ENCODE measurements at places on chromosomes 12 and 14. TPM values are rescaled to one million over a fixed set of nuclear protein-coding genes. Genes with fewer than 3 reads are reported as not detected.

AQP6 gene
- not detected for total RNA-seq

ACSS3 gene
- total RNA-seq: 0.95 TPM

DNA sequence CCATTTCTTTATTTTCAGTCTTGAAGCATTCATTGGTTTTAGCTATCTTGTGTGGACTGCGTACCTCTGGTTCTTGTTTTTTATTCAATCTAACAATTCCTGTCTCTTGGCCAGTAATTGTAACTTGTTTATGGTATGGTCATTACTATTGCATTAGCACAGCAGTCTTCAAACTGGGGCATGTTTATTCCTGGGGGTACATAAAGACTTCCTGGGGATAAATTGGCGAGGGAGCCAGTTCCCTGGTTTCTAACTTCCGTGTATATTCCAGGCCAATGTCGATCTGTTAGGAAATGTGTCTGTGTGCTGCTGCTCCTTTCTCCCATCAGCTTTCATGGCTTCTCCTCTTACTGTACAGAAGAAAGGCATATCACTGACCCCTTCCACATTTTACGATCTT lies 13.7 kb upstream of the EVL start:
- no peaks in the 10 kb centered on the region for H3K36me3 ChIP-seq
- no peaks in the 10 kb centered on the region for H3K4me1 ChIP-seq
- DNase-seq: no peak
- no peak overlapping the region for H3K4me3 ChIP-seq
- H3K27me3 ChIP-seq: no peaks in the 10 kb centered on the region

DNA sequence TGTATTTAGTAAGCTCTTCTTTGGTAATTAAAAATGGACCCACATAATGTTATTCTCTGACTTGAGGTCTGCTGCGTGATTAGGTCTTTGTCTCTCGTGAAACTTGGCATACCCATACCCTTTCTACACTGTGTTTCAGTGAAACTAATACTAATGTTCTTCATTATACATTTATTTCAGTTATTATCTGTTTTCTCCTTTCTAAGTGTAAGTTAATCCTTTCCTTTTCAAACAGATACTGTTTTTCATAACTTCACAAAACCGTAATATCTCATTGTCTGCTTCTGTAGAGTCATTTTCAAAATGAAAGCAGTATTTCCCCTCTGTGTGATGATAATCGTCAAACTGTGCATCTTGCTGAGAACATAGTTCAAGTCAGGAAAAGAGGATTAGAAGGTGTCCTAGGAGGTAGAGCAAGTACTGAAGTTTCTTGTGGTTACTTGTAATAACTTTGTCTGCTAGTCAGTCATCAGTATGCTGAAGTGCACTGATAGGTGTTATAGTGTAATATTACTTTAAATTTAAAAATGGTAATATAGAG lies 15.9 kb downstream of the PYROXD1 start:
- H3K4me1 ChIP-seq: no peaks in the 10 kb centered on the region
- no peak overlapping the region for H3K4me3 ChIP-seq
- H3K36me3 ChIP-seq: no peaks in the 10 kb centered on the region
- DNase-seq: no peak
- H3K27ac ChIP-seq: no peak overlapping the region
- no peaks in the 10 kb centered on the region for H3K27me3 ChIP-seq

All from Caco-2 (cell line).